ENCODE measurements at places on chromosomes 7 and 10.

GRCh38 chr10:42753507-42754154, 29.0 kb upstream of the BMS1 start:
- peak; percentile 2 for DNase-seq

DNA sequence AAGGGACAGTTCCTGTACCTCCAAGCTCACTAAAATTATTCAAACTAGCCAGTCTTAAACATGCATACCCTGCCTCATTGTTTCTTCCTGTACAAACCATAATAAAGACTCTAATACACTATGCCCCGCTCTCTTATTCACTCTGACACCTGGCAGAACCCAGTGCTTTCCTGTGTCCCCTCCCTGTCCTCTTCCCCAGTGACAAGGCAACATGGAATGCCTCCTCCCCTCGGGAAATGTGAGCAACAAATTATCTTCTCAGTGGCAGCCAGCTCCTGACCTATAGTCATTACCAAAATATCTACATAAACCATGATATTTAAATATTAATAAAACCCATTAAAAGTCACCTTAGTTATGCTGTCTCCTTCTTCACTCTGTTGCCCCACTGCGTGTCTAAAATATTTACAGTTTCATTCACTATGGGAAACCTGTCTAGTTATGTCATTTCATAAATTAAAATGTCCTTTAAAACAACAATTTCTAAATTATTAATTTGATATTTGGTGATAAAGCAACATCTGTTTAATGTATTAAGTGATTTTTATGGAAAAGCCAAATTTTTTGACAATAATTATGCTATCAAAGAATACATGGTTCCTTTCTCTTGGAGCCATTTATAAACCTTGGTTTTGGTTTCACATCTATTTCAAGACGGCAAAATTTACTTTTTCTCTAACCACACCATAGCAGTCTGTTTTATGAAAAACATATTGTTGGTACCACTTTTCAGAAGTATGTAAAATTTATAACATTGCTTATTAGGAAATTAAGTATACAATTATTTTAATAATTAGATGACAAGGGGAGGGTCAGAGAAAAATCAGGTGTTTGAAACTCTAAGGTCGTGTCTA, 1355.2 kb downstream of the XPNPEP1 start:
- DNase-seq: no peak

- DNase-seq: no peak
Measured at GRCh38 chr10:82969405-82969804, 1094.4 kb downstream of the NRG3 start.

DNA sequence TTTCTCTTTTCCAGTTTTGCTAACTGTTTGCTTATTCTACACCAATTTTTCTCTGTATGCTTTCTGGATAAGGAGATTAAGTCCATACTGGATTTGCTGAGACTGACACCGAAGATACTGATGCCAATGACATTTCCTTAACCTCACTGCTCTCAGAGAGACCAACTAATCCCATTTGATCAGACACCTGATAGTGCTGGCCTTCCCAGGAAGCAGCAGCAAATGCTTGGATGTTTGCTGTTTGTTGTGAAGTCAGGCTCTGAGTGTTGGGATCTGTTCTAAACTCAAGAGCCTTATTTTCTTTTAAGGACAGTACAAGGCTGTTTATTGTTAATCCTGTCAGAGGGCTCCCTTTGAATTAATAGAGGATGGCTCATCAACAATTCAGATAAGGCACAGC, 143.3 kb downstream of the ANK3 start:
- no peak for DNase-seq

GRCh38 chr10:72688208-72688651, 3.7 kb upstream of the MCU start:
- DNase-seq: no peak

DNA sequence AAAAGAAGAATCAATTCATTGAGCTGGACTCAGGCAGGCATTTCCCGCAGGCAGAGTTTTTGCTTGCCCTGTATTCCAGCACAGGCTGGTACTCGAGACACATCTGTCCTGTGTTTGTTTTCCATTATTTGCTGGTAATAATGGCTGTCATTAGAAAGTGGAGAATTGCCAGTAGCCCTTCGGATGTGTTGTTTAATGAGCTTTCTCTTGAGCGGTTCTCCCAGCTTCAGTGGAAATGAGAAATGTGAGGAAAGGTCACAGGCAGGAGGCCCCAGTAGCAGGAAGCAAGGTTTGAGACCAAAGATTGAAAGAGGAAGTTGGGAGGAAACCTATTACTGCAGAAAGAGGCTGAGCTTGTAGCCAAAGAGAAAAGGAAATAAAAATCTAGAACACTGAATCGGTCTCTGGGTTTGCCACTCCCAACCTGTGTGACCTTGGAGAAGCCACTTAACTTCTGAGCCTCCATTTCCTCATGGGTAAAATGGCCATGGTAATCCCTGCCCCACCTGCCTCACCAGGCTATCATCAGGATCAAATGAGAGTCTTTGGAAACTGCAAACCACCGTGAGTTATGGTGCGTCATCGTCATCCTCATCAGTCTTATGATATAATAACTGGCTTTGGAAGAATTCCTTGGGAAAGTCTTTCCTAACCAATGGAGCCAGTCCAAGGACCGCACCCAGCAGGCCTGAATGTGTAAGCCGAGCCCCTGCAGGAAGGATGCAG, 67.7 kb downstream of the TACR2 start:
- DNase-seq: no peak

DNA sequence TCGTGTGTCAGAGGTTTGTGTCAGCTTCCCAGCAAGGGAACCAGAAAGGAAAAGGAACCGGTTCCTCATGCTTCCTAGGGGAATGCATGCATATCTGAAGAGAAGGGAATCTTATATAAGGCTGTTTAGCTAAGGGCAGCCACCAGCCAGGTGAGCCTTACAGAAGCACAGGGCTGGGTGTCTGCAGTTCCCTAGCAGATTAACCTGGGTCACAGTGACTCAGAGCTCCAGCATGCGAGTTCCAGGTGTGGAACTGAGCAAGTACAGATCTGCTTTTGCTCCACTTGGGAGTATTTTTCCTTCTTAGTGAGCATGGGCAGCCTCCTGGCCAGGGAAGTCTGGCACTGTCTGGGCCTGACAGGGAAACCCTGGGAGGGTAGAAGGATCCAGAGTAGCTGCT, 957 bp upstream of the ANKRD2 start:
- no peak for DNase-seq

GRCh38 chr10:108696792-108697477, 1226.4 kb downstream of the XPNPEP1 start:
- no peak for DNase-seq

GRCh38 chr10:71234004-71234894, 21.9 kb downstream of the UNC5B start:
- no peak for DNase-seq

GRCh38 chr10:8033812-8034465, 20.5 kb upstream of the GATA3 start:
- DNase-seq: peak; percentile 8

DNA sequence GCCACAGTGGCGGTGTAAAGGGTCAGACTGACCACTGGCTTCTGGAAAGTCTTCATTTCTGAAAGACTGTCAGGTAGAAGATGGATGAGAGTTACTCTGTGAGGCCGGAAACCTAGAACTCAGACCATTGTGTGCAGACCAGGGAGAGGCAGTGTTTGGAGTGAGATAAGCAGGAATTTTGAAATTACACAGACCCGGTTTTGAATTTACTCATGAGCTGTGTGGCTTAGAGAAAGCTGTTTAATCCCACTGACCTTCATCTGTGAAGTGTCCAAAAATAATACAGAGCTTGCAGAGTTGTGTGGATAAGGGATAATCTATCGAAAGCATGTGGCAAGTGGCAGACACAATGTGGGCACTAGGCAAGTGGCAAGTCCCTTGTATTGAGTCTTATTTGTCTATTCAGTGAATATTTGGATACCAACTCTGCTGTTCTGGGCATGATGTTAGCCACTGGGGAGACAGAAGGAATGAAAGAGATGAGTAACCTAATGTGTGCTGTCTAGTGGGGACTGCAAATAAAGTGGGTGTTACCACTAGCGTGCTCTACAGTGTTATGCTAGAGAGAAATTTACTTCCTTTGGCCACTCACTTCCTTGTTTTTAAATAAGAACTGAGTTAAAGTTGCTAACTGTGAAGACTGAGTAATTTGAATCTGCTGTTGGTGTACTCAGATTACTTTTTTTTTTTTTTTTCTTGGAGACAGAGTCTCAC, 69.4 kb downstream of the KIAA1217 start:
- no peak for DNase-seq

- DNase-seq: no peak
Measured at GRCh38 chr7:67100956-67101361, 104.3 kb downstream of the TYW1 start.

DNA sequence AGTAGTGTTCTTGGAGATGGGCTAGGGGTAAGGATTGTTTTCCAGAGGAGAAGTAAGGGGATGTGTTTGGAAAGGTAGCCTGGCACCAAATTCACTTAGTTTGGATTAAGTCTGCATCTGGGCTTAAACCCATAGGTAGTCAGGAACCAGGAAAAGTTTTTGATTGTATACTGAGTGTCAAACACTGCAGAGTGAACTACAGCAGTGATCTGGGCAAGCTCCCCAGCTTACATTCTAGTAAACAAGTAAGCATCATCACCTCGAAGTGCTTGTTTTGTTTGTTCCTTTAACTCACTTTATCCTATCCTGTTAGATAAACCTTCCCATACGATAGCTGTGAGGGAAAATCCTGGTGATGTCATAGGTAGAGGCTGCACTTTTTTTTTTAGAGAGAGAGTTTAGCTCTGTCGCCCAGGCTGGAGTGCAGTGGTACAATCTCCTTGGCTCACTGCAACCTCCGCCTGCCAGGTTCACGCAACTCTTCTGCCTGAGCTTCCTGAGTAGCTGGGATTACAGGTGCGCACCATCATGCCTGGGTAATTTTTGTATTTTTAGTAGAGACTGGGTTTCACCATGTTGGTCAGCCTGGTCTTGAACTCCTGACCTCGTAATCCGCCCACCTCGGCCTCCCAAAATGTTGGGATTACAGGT, 2.4 kb downstream of the RPS24 start:
- DNase-seq: no peak

DNA sequence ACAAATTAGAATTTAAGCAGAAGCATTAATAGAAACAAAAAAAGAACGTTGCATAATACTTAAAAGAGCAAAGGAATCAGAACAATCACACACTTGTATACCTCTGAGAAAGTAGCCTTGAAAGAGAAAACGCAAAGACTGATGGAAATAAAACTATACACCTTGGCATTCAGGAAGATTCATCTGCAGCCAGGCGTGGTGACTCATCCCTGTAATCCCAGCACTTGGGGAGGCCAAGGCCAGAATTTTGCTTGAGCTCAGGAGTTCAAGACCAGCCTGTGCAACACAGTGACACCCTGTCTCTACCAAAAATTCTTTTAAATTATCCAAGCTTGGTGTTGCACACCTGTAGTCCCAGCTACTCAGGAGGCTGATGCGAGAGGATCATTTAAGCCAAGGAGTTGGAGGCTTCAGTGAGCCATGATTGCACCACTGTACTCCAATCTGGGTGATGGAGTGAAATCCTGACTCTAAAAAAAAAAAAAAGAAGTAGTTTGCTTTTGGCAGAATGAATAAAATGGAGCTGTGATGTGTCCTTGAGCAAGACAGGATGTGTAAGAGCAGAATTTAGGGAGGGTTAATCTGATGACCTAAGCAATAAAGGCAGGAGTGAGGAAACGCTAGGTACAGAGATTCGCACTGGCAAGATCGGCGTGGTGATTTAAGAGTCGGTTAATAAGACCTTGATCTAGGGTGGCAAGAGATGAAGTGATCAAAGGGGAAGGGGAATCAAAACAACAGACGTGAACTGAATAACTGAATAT, 75.8 kb upstream of the NRP1 start:
- DNase-seq: no peak

DNA sequence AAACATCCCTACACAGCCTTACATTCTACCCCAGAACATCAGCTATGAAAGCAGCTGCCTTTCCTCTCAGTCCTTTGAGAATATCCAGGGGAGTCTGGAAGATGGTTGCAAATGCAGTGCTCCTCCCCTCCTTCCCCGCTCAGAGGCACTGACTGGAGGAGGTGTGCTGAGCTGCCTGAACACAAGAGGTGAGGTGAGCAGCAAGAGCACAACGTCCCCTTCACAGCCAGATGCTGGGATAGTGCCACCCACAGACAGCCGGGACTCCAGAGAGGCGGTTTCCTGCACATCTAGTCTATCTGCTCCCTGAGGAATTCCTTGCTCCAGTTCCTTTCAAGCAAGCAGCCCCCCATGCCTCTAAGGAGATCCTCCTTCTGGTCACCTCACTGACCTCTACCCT, 74.2 kb downstream of the EZH2 start:
- DNase-seq: no peak

DNA sequence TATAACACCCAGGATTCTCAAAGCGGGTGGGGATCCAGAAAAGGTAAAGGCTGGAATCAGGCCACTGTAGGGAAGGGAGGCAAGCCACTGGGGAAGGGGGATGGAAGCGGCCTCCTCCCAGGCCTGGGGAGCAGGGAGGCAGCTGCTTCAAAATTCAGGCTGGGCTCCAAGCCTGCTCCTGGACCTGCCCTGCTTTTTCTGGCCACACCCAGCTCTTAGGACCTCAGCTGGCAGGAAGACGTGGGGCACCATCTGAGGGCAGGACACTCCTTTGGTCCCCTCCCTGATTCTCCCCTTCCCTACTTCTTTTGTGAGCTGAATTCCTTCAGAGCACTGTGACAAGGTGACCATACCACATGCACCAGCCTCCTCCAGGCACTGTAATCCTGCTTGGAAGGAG, 4.6 kb upstream of the LBX1 start:
- no peak for DNase-seq

DNA sequence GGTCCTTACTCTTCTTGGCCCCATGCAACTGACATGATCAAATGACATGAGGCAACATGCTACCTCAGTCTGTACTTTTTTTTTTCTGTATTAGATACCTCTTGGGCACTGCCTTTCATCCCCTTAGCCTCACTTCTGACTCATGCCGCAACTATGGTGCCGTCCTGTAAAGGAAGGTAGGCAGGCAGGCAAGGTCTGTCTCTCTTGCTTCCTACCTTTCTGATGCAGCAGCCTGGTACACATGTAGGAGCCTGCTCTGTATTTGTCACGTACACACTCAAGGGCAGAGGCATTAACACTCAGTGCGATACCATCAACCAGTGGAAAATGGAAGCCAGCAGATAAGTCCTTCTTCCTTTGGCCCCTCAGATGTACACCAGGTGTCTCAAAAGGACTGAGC, 146.7 kb downstream of the ATE1 start:
- DNase-seq: no peak

GRCh38 chr7:27994639-27995038, 186.0 kb downstream of the JAZF1 start:
- no peak for DNase-seq

- DNase-seq: no peak
Measured at GRCh38 chr7:43865277-43865676, 4.0 kb downstream of the MRPS24 start.

- no peak for DNase-seq
Measured at GRCh38 chr7:83362871-83363550, 200.3 kb upstream of the PCLO start.

DNA sequence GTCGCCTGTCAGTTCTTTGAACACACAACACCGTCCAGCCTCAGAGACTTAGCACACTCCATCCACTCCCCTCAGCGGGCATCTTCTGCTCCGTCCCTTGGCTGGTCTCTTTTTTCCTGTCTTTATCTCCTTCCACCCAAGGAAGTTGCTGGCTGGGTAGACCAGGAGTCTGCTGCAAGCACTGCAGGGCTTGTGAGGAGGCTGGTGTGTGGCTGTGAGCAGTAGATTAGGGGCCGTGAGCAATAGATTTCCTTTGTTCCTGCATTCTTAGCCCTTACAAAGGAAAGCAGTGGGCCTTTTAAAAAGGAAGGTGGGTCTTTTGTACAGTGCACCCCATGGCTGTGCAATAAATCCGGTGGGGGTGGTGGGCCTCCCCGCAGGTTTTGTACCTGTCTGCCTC, 100.3 kb upstream of the BTBD16 start:
- DNase-seq: no peak

Measured in stimulated activated CD4-positive, alpha-beta T cell treated with anti-CD3 and anti-CD28 coated beads, Interleukin-12 subunit alpha, Interleukin-12 subunit beta, amount 100 ng/mL, for 4 hours (primary cell).